ENCODE measurements at places on chromosomes 13 and 19. TPM values are rescaled to one million over a fixed set of nuclear protein-coding genes. Genes with fewer than 3 reads are reported as not detected.

HSPH1 gene
- 57.5 TPM for total RNA-seq

KIR3DL2 gene
- not detected for total RNA-seq

LRRC63 gene
- 0.20 TPM for total RNA-seq

- DNase-seq, result no peak
These were observed 20.3 kb downstream of the COMP start for GRCh38 chr19:18770663-18771327.

DNA sequence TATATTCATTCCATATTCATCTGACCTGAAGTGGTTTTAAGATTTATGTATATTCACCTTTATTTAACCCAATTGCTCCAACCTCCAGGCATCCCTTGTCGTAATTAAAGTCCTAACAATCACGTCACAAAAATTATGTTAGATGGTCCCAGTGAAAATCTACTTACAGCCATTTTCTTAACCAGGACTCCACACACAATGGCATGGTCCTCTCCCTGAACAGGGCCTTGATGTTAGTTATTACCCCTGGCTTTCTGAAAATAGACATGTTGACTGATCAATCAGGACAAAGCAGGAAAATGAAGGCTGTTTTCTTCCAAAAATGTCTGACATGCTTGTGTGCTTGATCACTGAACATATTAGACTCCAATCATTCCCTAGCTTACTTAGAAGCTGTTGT lies 542.7 kb upstream of the SLITRK5 start:
- no peak for DNase-seq

- DNase-seq, result no peak
These were observed 125.2 kb downstream of the PTPRS start for GRCh38 chr19:5215431-5215830.

GRCh38 chr13:114152285-114152645 lies 19.8 kb upstream of the RASA3 start:
- DNase-seq, result no peak
